ENCODE measurements at places on chromosomes 1 and 21. TPM values are rescaled to one million over a fixed set of nuclear protein-coding genes. Genes with fewer than 3 reads are reported as not detected.

The APOBEC4 gene
- not detected for total RNA-seq

The APCS gene
- 0.42 TPM for total RNA-seq

The TMEM81 gene
- 4.9 TPM for total RNA-seq

The IFI44 gene
- total RNA-seq: 0.66 TPM

The VWA1 gene
- total RNA-seq: 50.6 TPM

The SELENON gene
- 85.1 TPM for total RNA-seq

The CNR2 gene
- 0.05 TPM for total RNA-seq

The ITLN2 gene
- total RNA-seq: 0.20 TPM

The LCE3D gene
- not detected for total RNA-seq

The SETDB1 gene
- total RNA-seq: 54.3 TPM

DNA sequence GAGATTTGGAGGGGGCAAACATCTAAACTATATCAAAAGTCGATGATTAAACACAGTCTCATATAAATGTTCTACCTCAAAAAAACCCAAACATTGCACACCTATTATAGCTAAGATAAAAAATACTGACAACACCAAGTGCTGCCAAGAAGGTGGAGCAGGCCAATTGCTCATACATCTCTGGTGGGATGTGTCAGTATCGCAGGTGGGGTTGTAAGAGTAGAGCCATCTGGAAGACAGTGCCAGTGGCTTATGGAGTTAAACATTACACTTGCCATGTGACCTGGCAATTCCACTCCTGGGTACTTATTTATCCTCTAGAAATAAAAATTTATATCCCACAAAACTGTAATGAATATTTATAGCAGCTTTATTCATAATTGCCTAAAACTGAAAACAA, 213.4 kb downstream of the DISC1 start:
- no peak overlapping the region for H3K27ac ChIP-seq
- no peak for DNase-seq
- no peak overlapping the region for H3K4me3 ChIP-seq
- peaks cover 7% of the 10 kb centered on the region for H3K4me1 ChIP-seq
- no peaks in the 10 kb centered on the region for H3K36me3 ChIP-seq
- no peaks in the 10 kb centered on the region for H3K27me3 ChIP-seq

- no peak overlapping the region for H3K4me3 ChIP-seq
- peaks cover 13% of the 10 kb centered on the region for H3K4me1 ChIP-seq
- H3K36me3 ChIP-seq: no peaks in the 10 kb centered on the region
- H3K27ac ChIP-seq: no peak overlapping the region
- peak; percentile 16 for DNase-seq
Measured at GRCh38 chr1:113307771-113308445, 82.4 kb upstream of the MAGI3 start.

DNA sequence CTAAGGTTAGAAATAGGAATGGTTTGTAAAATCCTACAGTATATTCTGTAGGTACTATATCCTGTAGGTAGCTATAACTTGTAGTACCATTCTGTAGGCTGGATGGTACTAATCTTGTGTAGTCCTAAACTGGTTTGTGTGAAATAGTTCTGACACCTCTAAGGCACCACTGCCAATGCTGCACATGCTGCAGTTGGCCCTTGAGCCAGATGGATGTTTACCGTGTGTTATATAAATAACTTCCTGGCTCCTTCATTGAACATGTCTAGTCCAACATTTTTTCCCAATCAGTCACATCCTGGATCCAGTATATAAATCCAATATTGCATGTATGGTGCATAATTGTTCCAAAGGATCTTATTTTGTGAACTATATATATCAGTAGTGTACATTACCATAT, 89.5 kb upstream of the GNG4 start:
- no peaks in the 10 kb centered on the region for H3K27me3 ChIP-seq
- no peaks in the 10 kb centered on the region for H3K36me3 ChIP-seq
- H3K27ac ChIP-seq: no peak overlapping the region
- no peak overlapping the region for H3K4me3 ChIP-seq
- no peak for DNase-seq

GRCh38 chr1:44884746-44885145, 41.7 kb upstream of the PTCH2 start:
- no peak overlapping the region for H3K4me3 ChIP-seq
- peaks cover 22% of the 10 kb centered on the region for H3K36me3 ChIP-seq
- H3K27ac ChIP-seq: no peak overlapping the region
- H3K4me1 ChIP-seq: no peaks in the 10 kb centered on the region
- DNase-seq: no peak

GRCh38 chr1:53850082-53850673, 12.1 kb upstream of the NDC1 start:
- H3K4me1 ChIP-seq: no peaks in the 10 kb centered on the region
- DNase-seq: no peak
- no peak overlapping the region for H3K4me3 ChIP-seq
- no peaks in the 10 kb centered on the region for H3K27me3 ChIP-seq

DNA sequence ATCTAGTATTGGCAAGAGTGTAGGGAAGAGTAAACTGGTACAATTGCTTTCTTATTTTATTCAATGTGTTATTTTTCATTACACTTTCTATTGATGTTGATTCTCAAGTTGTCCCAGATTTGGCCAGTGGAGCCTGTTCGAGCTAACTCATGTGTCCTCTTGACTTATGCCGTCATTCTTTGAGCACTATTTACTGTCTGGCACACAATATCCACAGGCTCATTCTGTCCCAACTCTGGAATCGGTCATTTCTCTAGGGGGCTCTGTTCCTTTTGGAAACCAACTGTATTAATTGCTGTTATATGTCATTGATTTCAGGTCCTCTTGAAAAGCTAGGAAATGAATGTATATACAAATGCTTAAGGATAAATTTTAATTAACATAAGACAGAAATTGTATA, 22.4 kb upstream of the SFPQ start:
- DNase-seq: no peak
- no peak overlapping the region for H3K27ac ChIP-seq
- H3K4me1 ChIP-seq: no peaks in the 10 kb centered on the region

- no peaks in the 10 kb centered on the region for H3K4me1 ChIP-seq
- H3K36me3 ChIP-seq: no peaks in the 10 kb centered on the region
- no peak overlapping the region for H3K4me3 ChIP-seq
- no peaks in the 10 kb centered on the region for H3K27me3 ChIP-seq
- no peak for DNase-seq
Measured at GRCh38 chr1:45543581-45544417, 6.8 kb upstream of the AKR1A1 start.

DNA sequence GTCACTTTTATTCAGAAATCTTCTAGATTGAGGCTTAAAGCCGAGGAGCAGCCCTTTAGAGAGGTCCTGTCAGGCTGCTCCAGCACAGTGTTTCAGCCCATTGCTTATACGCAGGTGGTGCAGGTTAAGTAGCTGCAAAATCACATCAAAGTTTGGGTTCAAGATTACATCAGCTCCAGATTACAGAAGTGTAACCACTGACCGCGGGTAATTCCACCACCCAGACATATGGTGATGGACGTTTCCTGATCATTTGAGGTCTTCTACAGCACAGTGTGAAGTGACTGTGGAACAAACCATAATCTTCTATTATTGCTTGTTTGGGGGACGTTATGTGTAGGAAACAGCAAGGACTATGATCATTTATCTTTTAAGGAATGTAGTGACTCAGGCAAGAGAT, 11.8 kb downstream of the C1orf115 start:
- DNase-seq: no peak
- no peak overlapping the region for H3K27ac ChIP-seq
- no peaks in the 10 kb centered on the region for H3K27me3 ChIP-seq
- H3K36me3 ChIP-seq: no peaks in the 10 kb centered on the region

DNA sequence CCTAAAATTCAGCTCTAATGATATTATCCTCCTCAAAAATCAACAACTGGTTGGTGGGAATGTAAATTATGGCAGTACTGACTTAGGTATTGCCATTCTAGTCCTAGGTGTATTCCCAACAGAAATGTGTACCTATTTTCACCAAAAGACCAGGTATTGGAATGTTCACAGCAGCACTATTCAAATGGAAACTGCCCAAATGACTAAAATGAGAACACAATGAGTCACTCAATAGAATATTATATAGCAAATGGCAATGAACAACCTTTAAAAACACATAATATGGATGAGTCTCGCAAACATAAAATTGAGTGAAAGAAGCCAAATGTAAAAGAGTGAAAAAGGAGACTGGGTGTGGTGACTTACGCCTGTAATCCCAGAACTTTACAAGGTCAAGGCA, 44.9 kb downstream of the GADD45A start:
- H3K4me3 ChIP-seq: no peak overlapping the region
- H3K36me3 ChIP-seq: no peaks in the 10 kb centered on the region
- H3K27ac ChIP-seq: no peak overlapping the region
- H3K27me3 ChIP-seq: no peaks in the 10 kb centered on the region
- peaks cover 21% of the 10 kb centered on the region for H3K4me1 ChIP-seq
- no peak for DNase-seq

- H3K4me3 ChIP-seq: no peak overlapping the region
- H3K27me3 ChIP-seq: no peaks in the 10 kb centered on the region
- H3K36me3 ChIP-seq: no peaks in the 10 kb centered on the region
- H3K27ac ChIP-seq: no peak overlapping the region
Measured at GRCh38 chr1:106995970-106996369, 60.5 kb upstream of the PRMT6 start.

DNA sequence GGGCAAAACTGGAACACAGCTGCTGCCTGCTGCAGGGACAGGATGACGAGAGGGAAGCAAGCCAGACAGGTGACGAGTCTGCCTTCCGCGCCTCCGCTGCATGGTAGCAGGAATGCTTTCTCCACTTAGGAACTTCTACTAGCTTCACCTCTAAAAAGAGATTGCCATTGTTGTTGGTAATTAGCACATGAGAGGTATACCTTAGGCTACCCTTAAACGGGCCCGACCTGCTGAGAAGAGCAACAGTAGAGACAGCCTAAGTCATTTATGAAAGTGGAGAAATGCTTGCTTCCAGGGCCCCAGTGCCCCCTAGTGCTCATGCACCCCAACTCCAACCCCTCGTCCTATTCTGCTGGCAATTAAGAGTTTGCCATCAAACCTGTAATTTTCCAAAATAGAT, 96.9 kb upstream of the AKT3 start:
- H3K4me1 ChIP-seq: no peaks in the 10 kb centered on the region
- H3K27me3 ChIP-seq: 0 out of 2 replicates have a peak, but pooled peaks cover 10% of the 10 kb centered on the region
- H3K27ac ChIP-seq: no peak overlapping the region
- H3K36me3 ChIP-seq: no peaks in the 10 kb centered on the region
- DNase-seq: no peak
- H3K4me3 ChIP-seq: no peak overlapping the region

DNA sequence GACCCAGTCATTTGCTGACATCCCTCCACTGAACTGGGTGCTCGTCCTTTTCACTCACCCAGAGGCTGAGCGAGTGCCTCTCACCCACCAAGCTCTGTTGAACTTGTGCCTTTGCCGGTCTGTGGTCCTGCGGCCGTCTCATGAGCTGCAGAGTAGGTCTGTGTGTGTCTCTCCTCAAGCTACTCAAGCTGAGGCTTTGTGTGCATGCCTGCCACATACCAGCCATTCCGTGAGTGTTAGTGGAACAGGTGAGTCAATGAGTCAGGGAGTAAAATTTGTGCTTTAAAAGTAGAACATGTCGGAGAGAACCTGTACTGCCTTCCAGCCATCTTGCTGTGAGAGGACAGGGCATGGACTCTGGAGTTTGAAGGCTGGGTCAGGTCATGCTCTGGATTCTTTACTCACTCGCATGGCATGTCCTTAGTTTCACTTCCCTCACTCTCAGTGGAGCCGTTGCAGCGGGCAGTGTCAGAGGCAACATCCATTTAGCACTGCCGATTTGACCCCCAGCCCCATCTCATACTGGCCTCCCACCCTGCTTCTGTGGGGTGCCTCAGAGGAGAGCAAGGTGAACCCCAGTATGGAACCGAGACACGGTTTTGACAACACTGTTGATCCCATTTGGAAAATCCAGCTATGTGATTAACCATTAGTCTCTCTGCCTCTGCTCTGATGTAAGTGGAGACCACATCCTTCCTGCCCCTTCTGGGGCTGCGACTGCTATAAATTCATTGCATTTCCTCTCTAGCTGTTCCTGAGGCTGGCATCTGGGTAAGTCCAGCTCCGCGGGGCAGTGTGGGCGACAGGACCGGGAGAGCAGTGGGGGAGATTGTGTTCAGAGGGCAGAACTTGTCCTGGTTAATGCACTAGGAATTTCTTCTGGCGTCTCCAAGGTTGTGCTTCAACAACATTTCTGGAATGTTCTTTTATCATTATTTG, at the start of gene NLRP3:
Gene NLRP3, plus strand, starts transcription at position 751 of the 939 bp plus-strand sequence. CDS start 2,628 bp downstream, outside the sequence.
- H3K36me3 ChIP-seq: no peaks in the 10 kb centered on the region
- H3K4me3 ChIP-seq: no peak within 1 kb of the TSS
- DNase-seq: no peak
- H3K27ac ChIP-seq: no peak within 1 kb of the TSS
- no peaks in the 10 kb centered on the region for H3K27me3 ChIP-seq

DNA sequence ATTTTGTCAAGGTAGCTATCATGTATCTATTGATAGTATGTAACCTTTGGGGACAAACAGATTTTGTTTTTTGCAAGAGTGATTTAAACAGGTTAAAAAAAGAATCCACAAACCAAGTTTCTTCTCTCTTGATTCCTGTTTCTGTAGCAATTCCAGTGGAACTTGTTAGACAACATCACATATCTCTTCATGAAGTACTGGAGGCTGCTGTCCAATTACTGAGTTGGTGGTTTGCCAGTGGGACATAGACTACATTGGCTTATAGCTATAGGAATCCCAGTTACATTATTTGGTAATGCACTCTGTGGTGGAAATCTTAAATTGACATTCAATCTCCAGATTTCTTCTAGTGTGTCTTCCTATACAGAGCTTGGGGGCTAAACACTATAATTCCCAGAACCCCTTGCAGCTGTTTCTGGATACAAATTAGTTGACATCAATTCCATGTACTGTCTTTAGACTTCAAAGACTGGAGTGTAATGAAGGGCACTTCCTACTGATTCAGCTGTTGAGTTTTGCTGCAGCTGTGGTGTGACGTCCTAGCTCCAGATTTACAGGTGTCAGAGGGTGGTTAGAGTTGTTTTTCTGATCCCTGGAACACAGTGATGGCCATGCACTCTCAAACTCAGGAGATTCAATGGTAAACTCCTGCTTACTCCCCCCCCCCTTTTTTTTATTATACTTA, 29.4 kb upstream of the GCLM start:
- no peak overlapping the region for H3K4me3 ChIP-seq
- H3K4me1 ChIP-seq: no peaks in the 10 kb centered on the region
- H3K27ac ChIP-seq: no peak overlapping the region

- H3K27me3 ChIP-seq: no peaks in the 10 kb centered on the region
- H3K27ac ChIP-seq: no peak overlapping the region
- DNase-seq: no peak
- no peaks in the 10 kb centered on the region for H3K4me1 ChIP-seq
Measured at GRCh38 chr1:203536980-203537455, 43.1 kb downstream of the OPTC start.

GRCh38 chr1:205111354-205111753, 10.4 kb downstream of the RBBP5 start:
- peaks cover 29% of the 10 kb centered on the region for H3K36me3 ChIP-seq
- no peak for DNase-seq
- H3K27me3 ChIP-seq: no peaks in the 10 kb centered on the region
- no peaks in the 10 kb centered on the region for H3K4me1 ChIP-seq

GRCh38 chr1:232344791-232345399, 285.0 kb downstream of the SIPA1L2 start:
- H3K27ac ChIP-seq: no peak overlapping the region
- no peaks in the 10 kb centered on the region for H3K27me3 ChIP-seq
- no peaks in the 10 kb centered on the region for H3K4me1 ChIP-seq
- no peak for DNase-seq
- H3K4me3 ChIP-seq: no peak overlapping the region
- no peaks in the 10 kb centered on the region for H3K36me3 ChIP-seq
